Fibroblast of skin of left biceps (primary cell): ENCODE measurements at places on chromosomes 4 and X.

DNA sequence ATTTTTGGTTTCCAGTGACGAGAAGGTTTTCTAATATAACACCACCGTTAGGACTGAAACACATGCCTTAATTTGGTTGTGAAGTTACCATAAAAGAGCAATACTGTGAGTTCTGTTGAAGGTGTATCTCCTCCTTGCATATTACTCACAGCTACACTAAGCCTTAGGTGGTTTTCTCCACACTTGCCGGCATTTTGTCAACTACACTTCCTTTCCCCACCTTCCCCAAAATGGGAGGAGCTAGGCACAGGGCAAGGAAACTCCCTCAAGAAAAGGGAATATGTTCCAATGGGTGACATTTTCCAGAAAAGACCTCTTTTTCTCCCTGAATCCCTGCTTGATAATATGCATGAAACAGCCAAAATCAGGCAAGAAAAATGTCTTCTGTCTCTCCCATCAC is 44.8 kb downstream of the RELL1 start:
- DNase-seq, result no peak

- no peak for DNase-seq
Observed at GRCh38 chr4:85391589-85392410, 83.2 kb upstream of the ARHGAP24 start.

DNA sequence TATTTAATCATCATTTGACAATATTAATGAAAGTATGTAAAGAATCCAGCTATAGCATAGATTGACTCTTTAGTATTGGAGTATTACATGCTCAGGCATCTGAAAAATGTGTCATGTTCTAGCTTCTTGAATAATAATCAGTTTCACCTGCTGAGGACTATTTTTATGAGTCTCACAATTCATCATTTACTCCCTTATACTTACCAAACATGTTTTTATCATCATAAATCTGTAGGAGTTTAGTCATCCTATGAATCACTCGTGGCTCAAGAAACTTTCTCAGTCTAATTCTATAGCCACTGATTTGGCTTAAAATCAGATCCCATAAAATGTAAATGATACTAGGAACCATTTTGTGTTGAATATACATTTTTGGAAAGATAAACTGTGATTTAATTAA is 1616.1 kb downstream of the C4orf33 start:
- DNase-seq, result peak; percentile 42

GRCh38 chr4:10461091-10461849 is 4.0 kb upstream of the ZNF518B start:
- DNase-seq, result peak; percentile 26

DNA sequence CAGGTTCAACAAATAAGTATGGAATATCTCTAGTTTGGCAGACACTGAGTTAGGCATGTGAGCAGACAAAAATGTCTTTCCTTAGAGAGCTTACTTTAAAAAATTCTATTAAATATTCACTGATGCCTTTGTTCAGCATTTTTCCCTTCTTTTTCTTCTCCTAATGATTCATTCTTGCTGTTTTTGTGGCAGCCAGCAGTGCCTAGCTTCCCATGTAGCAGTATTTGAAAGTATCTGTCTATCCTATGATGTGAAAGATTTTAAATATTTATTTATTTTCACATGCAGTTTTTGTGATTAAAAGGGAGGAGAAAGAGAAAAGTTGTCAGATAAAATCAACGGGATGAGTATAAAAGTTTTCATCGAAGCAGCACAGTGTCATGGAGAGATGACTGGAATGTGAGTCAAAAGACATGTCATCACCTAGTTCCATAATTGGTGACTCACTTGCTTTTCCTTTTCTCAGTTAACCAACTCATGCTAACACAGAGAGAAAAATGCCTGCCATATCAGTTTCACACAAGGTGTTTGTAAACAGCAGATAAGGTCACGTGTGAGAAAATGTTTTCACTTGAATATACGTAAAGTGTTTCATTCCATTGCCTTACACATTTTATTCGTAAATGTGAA is 69.8 kb downstream of the BMPR1B start:
- peak; percentile 40 for DNase-seq

DNA sequence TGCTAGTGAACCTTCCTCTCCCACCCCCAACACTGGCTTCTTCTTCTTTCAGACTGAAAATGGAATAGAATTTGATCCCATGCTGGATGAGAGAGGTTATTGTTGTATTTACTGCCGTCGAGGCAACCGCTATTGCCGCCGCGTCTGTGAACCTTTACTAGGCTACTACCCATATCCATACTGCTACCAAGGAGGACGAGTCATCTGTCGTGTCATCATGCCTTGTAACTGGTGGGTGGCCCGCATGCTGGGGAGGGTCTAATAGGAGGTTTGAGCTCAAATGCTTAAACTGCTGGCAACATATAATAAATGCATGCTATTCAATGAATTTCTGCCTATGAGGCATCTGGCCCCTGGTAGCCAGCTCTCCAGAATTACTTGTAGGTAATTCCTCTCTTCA is 14.7 kb downstream of the TNMD start:
- no peak for DNase-seq

DNA sequence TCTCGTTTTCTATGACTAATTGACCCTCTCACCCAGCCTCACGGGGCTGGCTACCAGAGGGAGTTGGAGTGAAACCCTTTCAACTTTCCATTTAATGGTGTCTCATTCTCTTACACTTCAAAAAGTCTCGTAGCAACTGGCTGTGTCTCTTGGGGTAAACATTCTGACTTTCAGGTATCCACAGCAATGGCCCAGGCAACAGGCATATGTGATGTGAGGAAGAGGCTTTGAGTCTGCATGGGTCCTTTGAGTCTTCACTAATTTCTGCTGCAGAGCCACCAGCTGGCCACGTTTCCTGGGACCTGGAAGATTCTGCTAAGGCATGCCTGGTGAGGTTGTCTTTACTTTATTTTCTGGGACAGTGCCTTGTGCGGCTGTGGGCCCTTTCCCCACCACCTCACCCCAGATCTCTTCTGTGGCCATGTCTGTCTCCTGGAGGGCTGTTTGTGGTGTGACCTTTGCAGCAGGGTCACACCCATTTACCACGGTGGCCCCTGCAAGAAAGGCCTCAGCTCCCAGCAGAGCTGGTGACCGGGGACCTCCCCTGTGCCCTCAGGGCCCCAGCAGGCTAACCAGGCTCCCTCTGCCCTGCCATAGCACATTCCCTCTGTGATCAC is 112.5 kb upstream of the FRG1 start:
- no peak for DNase-seq

GRCh38 chr4:83150653-83151330 is 36.3 kb upstream of the PLAC8 start:
- no peak for DNase-seq
